ENCODE measurements at places on chromosomes 1 and 21.

DNA sequence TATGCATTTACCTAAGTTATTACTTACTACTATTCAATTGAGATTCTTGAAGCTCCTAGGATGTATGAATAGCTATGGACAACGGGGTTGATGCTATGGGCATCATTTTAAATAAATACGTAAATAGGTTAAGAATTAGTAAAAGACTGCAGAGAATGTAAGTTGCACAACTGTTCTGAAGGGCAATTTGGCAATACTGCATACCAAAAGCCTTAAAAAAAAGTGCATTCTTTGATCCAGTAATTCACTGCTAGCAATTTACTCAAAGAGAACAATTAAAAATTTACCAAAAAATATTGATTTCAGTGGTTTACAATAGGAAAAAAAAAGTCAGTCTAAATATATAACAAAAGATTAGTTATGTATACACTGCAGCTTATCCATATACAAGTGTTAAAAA lies 3.5 kb downstream of the ARPC5 start:
- no peak for DNase-seq

DNA sequence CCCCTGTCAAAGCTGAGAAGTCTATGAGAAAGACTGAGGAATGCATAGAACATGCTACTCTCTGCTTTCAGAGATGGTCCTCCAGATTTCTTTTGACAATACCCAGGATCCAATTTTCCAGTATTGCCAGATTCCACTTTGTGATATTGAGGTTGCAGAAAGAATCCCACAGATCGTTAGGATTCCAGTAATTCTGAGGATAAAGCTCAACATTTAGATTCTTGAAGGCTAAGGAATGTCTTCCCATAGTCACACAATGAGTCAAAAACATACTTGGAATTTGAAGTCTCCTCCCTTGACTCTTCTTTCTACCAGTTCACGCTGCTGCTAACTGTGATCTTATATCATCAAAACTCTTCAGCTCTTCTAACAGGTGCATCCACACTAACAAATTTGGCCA lies 57.1 kb downstream of the TNFSF18 start:
- DNase-seq = no peak

GRCh38 chr1:66416295-66416694 lies 117.7 kb upstream of the SGIP1 start:
- no peak for DNase-seq

GRCh38 chr1:238675221-238675620 lies 711.1 kb upstream of the CHRM3 start:
- DNase-seq = no peak

DNA sequence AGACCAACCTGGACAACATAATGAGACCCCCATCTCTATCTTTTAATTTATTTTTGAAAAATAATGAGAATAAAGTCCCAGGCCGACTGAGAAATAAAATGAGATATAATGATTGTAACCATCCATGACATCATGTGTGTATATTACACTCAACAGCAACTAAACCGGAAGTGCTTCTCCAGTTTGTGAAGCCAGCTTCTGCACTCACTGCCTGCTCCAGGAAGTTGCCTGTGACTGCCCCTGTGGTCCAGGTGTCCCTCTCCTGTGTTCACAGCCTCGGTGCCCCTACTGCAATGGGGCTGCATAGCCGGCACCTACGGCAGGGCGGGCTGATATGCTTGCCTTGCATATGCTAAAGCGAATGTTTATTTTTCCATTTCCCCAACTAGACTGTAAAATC lies 68.3 kb downstream of the SSBP3 start:
- DNase-seq = no peak

DNA sequence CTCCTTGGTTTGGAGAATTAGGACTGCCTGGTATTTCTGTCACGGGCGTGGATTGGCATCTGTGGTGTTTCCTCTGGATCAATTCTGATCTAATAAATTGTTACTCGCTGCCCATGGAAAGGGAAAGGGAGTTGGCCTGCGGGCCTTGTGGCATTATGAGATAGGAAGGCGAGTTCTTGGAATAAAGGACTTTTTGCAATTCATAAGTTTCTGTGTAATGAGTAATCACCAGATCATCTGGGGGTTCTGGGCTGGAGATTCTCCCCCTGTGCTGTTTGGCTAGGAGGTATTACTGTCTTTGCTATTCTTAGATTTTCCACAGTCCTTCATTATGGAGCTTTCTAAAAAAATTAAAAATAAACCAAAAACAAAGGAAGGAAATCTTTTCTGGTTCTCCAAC lies 315.9 kb downstream of the CAMTA1 start:
- DNase-seq = no peak

DNA sequence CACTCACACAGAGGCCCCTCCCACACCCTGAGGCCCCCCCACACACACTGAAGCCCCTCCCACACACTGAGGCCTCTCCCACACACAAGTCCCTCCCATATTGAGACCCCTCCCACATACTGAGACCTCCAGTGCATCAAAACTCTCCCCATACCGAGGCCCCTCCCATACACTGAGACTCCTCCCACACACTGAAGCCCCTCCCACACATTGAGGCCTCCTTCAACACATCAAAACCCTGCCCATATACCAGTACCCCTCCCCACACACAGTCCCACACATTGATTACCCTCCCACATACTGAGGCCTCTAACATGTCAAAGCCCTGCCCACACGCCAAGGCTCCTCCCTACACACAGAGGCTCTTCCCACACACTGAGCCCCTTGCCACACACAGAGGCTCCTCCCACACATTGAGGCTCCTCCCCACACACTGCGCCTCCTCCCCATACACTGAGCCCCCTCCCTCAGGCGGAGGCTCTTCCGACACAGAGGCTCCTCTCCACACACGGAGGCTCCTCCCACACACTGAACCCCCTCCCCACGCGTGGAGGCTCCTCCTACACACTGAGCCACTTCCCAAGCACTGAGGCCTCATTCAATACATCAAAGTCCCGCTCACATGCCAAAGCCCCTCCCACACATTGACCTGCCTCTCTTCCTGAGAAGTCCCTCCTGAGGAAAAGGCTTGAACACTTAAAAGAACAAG lies 392.3 kb downstream of the CAMTA1 start:
- DNase-seq = no peak

GRCh38 chr1:3942416-3943122 lies 42.5 kb upstream of the C1orf174 start:
- no peak for DNase-seq

DNA sequence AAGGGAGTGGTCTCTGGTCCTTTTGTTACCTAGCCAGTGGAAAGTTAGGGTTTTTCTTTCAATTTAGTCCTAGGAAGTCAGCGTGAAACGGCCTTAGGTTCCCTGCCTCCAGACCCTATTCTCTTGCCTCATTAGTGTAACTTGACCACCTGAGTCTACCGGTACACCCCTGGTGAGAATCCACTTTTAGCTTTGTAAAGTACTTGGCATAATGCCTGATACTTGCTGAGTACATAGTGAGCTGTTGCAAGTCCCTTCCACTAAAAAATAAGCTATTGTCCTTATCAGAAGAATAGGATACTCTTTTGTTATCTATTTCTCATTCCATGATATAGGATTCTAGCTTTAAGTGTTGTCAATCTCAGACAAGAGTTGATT lies 228.8 kb downstream of the ST6GALNAC3 start:
- no peak for DNase-seq

GRCh38 chr21:42395905-42396651 lies at the start of gene TMPRSS3:
Gene TMPRSS3, minus strand, starts transcription at chr21:42396052. Its CDS starts 635 bp downstream, at chr21:42395417.
- DNase-seq = no peak

DNA sequence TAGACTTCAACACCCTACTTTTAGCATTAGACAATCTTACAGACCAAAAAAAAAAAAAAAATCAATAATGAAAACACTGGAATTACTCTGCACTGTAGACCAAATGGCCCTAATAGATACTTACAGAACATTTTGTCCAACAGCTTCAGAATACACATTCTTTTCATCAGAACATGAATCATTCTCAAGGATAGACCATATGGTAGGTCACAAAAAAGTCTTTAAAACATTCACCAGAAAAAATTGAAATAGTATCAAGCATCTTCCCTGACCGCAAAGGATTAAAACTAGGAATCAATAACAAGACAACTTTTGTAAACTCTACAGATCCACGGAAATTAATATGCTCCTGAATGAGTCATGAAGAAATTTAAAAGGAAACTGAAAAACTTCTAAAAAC lies 22.5 kb downstream of the ZNF670 start:
- no peak for DNase-seq

DNA sequence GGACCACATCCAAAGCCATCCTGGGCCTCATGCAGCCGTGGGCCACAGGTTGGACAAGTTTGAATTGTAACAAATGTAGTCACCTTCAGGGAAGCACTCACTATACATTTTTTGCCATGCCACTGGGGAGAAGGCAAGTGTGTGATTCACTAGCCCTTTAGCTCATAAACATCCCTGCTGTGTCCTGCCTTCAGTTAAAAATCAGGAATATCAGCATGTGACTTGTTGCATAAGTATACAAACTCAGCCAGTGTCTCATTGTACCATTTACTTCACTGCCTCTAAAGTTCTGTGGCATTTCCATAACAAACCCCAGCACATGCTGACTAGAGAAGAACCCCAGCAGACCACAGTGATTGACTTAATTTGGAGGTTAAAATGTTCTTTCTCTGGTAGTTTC lies 142.0 kb upstream of the C1orf105 start:
- no peak for DNase-seq

GRCh38 chr1:227886503-227886961 lies 61.2 kb downstream of the WNT9A start:
- no peak for DNase-seq

- DNase-seq = no peak
Measured at GRCh38 chr1:43005460-43006361, 47.0 kb upstream of the SLC2A1 start.

DNA sequence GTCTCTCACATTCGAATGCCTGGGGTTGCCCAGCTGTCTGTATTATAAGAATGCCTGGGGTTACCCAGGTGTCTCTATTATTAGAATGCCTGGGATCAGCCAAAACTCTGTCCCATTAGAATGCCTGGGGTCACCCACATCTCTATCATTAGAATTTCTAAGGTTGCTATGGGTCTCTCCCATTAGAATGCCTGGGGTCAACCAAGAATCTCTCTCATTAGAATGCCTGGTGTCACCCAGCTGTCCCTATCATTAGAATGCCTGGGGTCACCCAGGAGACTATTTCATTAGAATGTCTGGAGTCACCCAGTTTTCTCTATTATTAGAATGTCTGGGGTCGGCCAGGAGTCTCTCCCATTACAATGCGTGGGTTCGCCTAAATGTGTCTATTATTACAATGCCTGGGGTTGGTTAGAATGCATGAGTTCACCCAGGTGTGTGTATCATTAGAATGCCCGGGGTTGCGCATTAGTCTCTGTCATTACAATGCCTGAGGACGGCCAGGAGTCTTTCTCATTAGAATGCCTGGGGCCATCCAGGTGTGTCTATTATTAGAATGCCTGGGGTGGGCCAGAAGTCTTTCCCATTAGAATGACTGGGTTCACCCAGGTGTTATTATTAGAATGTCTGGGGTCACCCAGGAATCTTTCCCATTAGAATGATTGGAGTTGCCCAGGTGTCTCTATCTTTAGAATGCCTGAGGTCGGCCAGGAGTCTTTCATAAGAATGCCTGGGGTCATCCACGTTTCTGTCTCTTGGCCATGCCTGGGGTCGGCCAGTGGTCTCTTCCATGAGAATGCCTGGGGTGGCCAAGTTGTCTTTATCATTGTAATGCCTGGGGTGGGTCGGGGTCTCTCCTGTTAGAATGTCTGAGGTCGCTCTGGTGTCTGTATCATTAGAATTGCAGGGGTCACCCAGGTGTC lies 59.6 kb downstream of the RNF187 start:
- DNase-seq = no peak

- DNase-seq = no peak
Measured at GRCh38 chr21:44442266-44443125, 12.8 kb upstream of the LRRC3 start.

DNA sequence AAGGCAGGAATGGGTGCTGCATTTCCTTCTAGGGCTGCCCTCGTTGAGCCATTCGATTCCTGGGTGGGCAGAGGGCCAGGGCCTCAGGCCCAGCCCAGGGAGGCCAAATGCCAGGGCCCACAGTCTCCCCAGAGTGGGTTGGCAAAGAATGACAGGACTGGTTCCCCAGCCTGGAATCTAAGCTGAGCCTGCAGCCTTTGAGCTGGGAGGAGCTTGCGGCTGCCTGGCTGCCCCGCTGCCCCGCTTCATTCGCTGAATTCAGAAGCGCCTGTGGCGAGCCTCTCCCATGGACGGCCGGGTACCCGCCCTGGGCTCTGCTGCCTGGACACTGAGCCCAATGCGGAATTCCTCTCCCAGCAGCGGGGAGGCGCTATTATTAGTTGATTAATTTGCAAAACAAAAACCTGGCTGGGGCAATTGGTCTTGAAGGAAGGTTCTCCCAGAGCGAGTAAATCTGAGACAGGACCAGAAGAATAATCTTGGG lies 32.3 kb upstream of the TARDBP start:
- no peak for DNase-seq

DNA sequence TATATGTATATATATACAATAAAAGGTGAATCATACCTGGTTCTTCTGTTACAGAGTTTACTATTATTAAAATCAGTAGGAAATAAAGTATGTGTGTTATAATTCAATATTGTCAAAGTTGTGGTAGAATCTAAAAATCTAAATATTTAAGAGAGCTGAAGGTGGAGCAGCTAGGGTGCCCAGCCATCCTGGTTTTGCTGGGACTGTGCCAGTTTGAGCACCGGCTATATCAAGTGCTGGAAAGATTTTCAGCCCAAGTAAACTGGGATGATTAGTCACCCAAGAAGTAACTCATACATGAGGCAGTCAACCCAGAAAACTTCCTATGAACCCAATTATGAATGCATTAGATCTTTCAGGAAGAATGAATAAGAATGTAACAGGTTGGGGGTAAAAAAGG lies 16.9 kb upstream of the KRTAP19-5 start:
- DNase-seq = no peak

GRCh38 chr1:192010406-192010805 lies 147.9 kb upstream of the RGS18 start:
- no peak for DNase-seq

- DNase-seq = no peak
Measured at GRCh38 chr1:183694755-183695154, 41.6 kb upstream of the APOBEC4 start.

DNA sequence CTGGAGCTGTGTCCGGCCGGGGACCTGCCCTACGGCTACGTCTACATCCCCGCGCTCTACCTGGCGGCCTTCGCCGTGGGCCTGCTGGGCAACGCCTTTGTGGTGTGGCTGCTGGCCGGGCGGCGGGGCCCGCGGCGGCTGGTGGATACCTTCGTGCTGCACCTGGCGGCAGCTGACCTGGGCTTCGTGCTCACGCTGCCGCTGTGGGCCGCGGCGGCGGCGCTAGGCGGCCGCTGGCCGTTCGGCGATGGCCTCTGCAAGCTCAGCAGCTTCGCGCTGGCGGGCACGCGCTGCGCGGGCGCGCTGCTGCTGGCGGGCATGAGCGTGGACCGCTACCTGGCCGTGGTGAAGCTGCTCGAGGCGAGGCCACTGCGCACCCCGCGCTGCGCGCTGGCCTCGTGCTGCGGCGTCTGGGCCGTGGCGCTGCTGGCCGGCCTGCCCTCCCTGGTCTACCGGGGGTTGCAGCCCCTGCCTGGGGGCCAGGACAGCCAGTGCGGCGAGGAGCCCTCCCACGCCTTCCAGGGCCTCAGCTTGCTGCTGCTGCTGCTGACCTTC lies 412 bp downstream of the GPR25 start:
- DNase-seq = no peak
